ENCODE measurements at places on chromosomes 11 and 22.
A peak's percentile ranks its signal among the peaks of the same experiment; 100 is the strongest.

GRCh38 chr22:39220890-39221850 lies 23.6 kb downstream of the PDGFB start:
- DNase-seq, result peak; percentile 28

- no peak for DNase-seq
Measured at GRCh38 chr11:70631624-70632047, 233.3 kb downstream of the CTTN start.

GRCh38 chr11:114088216-114088615 lies 28.7 kb downstream of the ZBTB16 start:
- no peak for DNase-seq

- no peak for DNase-seq
Measured at GRCh38 chr11:107505647-107506225, 48.1 kb upstream of the CWF19L2 start.

- DNase-seq, result peak; percentile 91
Measured at GRCh38 chr11:81005595-81005994, 1564.8 kb upstream of the TENM4 start.

DNA sequence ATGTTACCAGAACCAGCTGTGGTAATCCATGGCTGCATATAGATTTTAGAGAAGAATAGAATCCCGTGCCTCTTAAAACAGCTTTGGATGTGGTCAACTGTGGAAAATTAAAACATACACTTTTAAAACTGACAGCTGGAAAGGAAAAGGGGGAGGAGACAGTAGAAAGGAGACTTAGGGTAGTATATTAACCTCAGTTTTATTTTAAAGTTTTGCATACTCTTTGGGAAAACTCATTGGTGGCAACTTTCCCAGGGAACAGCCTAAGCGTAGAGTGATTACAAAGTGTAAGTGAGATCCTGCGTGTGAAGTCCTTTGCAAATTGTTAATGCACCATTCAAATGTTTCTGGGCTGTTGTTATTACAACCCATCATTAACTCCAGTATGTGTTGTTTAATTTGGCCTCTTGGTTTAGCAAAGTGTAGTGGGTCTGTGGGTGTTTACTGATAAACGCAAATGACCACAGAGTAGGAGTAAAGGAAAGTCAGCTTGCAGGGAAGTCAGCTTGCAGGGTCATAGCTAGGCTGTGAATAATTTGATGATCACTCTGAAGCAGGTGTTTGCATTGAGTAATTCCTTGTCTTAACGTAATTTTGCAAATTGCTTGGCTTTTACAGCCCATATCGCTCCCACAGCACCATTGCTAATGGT lies 88.0 kb upstream of the DBX1 start:
- DNase-seq, result no peak

All from fibroblast of skin of abdomen (primary cell).